PC-3 (cell line): ENCODE measurements at places on chromosomes 2 and 18. TPM values are rescaled to one million over a fixed set of nuclear protein-coding genes. Genes with fewer than 3 reads are reported as not detected.

DNA sequence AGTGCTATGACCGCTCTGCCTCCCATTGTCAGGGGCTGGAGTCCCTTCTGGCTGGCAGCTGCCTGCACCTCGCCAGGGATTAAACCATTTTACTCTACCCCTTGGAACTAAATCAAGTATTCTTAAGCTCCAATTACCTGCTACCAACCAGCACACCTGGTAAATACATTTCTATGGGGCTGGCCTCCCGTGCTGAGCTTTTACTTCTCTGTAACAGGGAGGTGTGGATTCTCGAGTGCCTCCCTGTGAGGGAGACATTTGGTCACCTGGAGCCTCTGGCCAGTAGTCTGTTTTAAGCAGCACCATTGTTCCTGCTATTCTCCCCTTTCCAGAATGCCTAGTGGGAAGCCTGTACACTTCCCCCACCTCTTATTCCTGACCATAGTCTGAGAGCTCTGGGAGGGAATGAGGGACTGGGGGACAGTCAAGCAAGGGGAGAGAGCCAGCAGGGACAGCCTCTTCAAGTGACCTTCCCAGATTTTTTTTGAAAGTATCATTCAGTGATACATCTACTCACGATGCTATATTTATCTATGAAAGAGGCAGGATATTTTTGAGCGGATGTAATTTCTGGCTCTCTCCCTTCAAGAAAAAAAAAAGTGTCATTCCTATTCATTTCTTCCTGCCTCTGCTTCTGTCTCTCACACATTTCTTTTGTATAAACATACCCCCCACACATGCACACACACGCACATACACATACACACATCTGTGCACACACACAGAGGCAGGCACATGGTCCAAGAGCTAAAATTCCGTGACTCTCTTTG lies 112.8 kb downstream of the CAPN13 start:
- H3K27ac ChIP-seq = no peak overlapping the region
- H3K36me3 ChIP-seq = no peaks in the 10 kb centered on the region
- DNase-seq = no peak

RIOK3 gene
- total RNA-seq = 35.0 and 41.4 TPM in 2 replicates

- peaks cover 13% of the 10 kb centered on the region; the same call in 1 of the 2 replicates for H3K27me3 ChIP-seq
- H3K27ac ChIP-seq = no peak overlapping the region
- DNase-seq = no peak
- H3K4me1 ChIP-seq = no peaks in the 10 kb centered on the region
Observed at GRCh38 chr2:30257266-30258214, 26.2 kb downstream of the LBH start.

DNA sequence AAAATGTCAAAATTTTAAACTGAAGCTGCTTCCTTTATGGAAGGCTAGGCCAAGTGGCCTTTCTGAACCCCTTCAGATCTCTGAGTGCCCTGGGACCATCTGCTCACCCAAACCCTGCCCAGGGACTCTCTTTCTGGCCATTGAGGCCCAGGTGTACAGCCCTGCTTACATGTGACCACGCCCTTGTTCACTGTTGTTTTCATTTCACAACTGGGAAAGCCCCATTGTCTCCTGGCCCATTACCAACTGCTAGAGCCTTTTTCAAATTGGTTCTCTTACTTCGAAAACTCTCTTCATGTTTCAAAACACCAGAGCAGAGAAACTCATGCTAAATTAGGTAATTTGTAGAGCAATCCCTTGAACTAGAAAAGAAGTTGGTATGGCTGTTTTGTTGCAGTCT lies 219.5 kb upstream of the TANK start:
- no peaks in the 10 kb centered on the region for H3K27me3 ChIP-seq
- no peak overlapping the region for H3K4me3 ChIP-seq
- H3K27ac ChIP-seq = no peak overlapping the region
- peaks cover 4% of the 10 kb centered on the region; the same call in 1 of the 2 replicates for H3K4me1 ChIP-seq
- H3K36me3 ChIP-seq = no peaks in the 10 kb centered on the region

DNA sequence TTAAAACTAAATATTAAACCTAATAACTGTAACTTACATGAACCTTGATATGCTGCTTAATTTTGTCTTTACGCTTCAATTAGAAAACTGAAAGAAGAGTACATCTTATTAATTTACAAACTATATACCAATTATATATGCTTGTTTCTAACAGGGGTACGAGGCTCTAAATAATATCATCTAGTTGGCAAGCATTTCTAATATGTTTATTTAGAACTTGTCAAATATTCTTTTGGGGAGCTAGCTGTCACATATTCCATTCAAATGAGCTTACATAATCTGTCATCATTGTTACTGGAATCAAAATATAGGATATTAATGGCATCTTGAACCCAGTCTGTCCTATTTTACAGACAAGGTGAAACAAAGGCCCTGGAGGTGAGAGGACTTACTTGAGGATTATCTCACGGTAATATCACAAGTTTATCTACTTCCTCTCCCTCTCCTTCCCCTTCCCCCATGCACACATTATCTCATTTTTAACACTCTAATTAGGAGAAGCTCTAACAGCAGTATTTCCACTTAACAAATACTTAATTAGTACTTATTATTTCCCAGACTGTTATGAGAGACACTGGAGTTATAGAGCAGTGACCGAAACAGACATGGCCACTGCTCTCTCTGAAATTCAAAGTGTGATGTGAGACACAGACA lies 3.5 kb downstream of the PRKD3 start:
- H3K27ac ChIP-seq = no peak overlapping the region
- no peak overlapping the region for H3K4me3 ChIP-seq
- peaks cover 16% of the 10 kb centered on the region for H3K4me1 ChIP-seq
- no peak for DNase-seq

CNGA3 gene
- not detected in 2 replicates for total RNA-seq

DNA sequence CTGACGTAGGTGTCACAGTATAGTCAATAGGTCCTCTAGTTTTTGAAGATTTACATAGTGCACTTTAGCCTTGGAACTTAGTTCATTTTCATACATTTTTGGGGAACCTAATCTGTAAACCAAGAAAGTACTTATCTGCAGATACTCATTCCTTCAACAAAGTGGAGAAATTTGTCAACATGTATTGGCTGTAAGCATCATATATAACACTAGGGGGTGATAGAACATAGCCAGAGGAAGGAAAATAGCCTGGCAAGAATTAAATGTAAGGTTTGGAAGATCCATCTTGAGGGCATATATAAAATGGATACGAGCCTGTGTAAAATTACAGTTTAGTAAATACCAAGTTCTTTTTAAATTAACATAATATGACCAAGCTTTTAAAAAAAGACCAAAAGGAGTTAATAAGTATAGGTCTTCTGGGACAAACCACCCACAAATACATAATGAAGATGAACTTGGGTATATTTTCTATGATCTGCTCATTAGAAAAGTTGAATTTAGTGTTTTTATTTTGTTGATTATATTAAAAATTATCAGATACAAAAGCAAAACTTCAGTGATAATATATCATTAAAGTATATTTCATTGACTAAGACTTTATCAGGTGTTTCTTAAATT lies 18.2 kb downstream of the RPL37A start:
- DNase-seq = peak; percentile 77
- no peaks in the 10 kb centered on the region for H3K4me1 ChIP-seq
- no peak overlapping the region for H3K27ac ChIP-seq
- no peak overlapping the region for H3K4me3 ChIP-seq
- H3K27me3 ChIP-seq = no peaks in the 10 kb centered on the region
- H3K36me3 ChIP-seq = no peaks in the 10 kb centered on the region

- no peak for DNase-seq
- H3K4me3 ChIP-seq = no peak overlapping the region
- H3K27ac ChIP-seq = no peak overlapping the region
- H3K4me1 ChIP-seq = no peaks in the 10 kb centered on the region
- no peaks in the 10 kb centered on the region for H3K27me3 ChIP-seq
Observed at GRCh38 chr2:100247256-100248043, 74.9 kb downstream of the LONRF2 start.

GRCh38 chr18:73408469-73408868 lies 540.7 kb upstream of the NETO1 start:
- DNase-seq = no peak
- no peaks in the 10 kb centered on the region for H3K36me3 ChIP-seq
- no peak overlapping the region for H3K4me3 ChIP-seq
- no peaks in the 10 kb centered on the region for H3K27me3 ChIP-seq
- H3K4me1 ChIP-seq = no peaks in the 10 kb centered on the region

SGPP2 gene
- not detected in 2 replicates for total RNA-seq

GTF3C2 gene
- total RNA-seq = 82.2 and 98.1 TPM in 2 replicates

CKAP2L gene
- total RNA-seq = 16.0 and 20.7 TPM in 2 replicates

- H3K36me3 ChIP-seq = peaks cover 8% of the 10 kb centered on the region
- peak overlapping the region; percentile 66 for H3K27ac ChIP-seq
- H3K27me3 ChIP-seq = no peaks in the 10 kb centered on the region
- peak; percentile 52 for DNase-seq
- H3K4me1 ChIP-seq = peaks cover 54% of the 10 kb centered on the region
Observed at GRCh38 chr2:10303694-10304378, 1.1 kb downstream of the HPCAL1 start.

MAP3K19 gene
- total RNA-seq = not detected in 2 replicates

- H3K36me3 ChIP-seq = no peaks in the 10 kb centered on the region
- no peak overlapping the region for H3K4me3 ChIP-seq
- no peaks in the 10 kb centered on the region for H3K4me1 ChIP-seq
- H3K27me3 ChIP-seq = no peaks in the 10 kb centered on the region
- H3K27ac ChIP-seq = no peak overlapping the region
- no peak for DNase-seq
Observed at GRCh38 chr2:126700677-126701076, 44.7 kb downstream of the GYPC start.

ABCA12 gene
- total RNA-seq = not detected in 2 replicates

DNA sequence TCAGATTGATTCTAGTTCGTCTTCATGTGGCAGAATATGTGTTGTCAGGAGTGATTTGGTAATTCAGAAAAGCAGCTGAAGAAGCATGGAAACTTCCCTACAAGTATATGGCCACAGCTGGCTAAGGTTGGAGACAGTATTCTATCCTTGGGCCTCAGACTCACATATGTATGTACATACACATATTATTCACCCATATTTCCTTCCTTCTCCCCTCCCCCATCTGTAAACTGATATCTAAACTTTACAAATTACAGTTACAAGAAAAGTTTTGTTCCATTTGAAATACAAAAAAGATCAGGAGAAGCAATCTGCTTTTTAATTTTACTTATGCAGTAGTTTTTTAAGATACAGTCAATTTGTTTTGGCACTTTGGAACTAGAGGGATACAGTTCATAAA lies 3.1 kb downstream of the SP3 start:
- H3K36me3 ChIP-seq = 0 out of 2 replicates have a peak, but pooled peaks cover 12% of the 10 kb centered on the region
- no peaks in the 10 kb centered on the region for H3K27me3 ChIP-seq
- H3K27ac ChIP-seq = no peak overlapping the region
- H3K4me3 ChIP-seq = peak overlapping the region; percentile 77

DNA sequence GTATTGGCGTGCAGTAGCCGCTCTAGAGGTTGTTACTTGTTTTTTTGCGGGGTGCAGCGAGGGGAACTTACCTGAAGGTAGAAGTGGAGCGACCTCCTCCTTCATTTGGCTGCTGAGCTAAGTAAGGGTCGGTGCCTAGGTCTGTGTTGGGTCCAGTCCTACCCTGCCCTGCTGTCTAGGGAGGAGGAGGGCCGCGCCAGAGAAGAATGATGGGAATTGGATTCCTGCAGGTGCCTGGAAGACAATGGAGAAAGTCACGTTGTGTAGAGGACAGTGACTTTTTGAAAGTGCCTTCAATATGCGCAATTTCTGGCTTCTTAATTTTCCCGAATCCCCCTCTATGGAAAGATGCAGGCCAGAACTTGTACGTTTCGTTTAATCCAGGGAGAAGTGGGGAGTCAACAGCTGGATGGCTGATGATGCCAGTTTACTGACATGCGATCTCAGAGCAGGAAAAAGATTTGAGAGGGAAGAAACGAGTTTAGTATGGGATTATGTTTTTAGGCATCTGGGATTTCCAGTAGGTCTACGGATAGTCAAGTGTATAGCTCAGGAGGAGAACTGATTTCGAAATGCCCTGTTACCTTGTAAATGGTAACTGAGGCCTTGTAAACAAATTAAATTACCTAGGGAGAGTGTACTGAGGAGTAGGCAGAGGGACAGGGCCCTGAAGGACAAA lies 653 bp downstream of the MRPS9 start:
- H3K27ac ChIP-seq = peak overlapping the region; percentile 14
- no peaks in the 10 kb centered on the region for H3K27me3 ChIP-seq
- peak overlapping the region; percentile 91 for H3K4me3 ChIP-seq
- peaks cover 20% of the 10 kb centered on the region for H3K4me1 ChIP-seq

SLC23A3 gene
- 1.4 and 1.7 TPM in 2 replicates for total RNA-seq

DNA sequence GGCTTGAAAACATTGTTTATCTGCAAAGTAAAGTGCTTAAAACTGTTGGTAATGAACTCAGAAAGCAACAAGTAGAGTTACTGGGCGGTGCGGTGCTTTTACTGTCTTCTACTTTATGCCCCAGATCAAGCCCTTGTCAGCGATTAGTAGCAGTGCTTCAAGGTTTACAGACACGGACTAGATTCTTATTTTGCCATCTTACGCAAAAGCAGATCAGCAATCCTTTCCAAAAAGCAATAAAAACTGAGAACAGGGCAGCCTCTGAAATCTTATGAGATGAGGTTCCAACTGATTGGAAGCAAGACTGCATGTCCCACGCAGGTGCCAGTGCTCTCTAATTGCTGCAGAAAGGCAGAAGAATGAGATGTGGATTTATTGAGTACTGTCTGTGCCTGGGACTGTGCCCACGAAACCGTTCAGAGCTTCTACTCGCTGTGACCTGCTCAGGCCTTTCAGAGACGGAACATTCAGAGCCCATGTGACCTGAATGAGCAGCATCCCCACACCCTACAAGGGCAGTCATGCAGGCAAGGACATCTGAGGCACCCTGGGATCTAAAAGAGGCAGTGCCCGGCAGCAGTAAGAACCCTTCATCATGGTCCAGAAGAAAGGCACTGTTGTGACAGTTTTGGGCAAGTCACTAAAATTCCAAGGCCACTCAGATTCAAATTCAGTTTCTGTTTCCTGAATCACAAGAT lies 15.7 kb downstream of the COL4A3 start:
- no peak for DNase-seq
- H3K4me3 ChIP-seq = no peak overlapping the region
- no peak overlapping the region for H3K27ac ChIP-seq
- no peaks in the 10 kb centered on the region for H3K27me3 ChIP-seq

- no peaks in the 10 kb centered on the region for H3K36me3 ChIP-seq
- no peak for DNase-seq
- no peak overlapping the region for H3K27ac ChIP-seq
- no peaks in the 10 kb centered on the region for H3K27me3 ChIP-seq
Observed at GRCh38 chr2:133498662-133499585, 69.3 kb downstream of the NCKAP5 start.

GRCh38 chr2:82656420-82656819 lies 1802.7 kb downstream of the SUCLG1 start:
- H3K4me1 ChIP-seq = no peaks in the 10 kb centered on the region
- H3K27me3 ChIP-seq = no peaks in the 10 kb centered on the region
- H3K4me3 ChIP-seq = no peak overlapping the region
- H3K36me3 ChIP-seq = no peaks in the 10 kb centered on the region
- DNase-seq = no peak
